ENCODE measurements at places on chromosomes 2 and 18.
A peak's percentile ranks its signal among the peaks of the same experiment; 100 is the strongest.

- DNase-seq = no peak
These were observed 180.9 kb downstream of the PID1 start for GRCh38 chr2:229090225-229090624.

DNA sequence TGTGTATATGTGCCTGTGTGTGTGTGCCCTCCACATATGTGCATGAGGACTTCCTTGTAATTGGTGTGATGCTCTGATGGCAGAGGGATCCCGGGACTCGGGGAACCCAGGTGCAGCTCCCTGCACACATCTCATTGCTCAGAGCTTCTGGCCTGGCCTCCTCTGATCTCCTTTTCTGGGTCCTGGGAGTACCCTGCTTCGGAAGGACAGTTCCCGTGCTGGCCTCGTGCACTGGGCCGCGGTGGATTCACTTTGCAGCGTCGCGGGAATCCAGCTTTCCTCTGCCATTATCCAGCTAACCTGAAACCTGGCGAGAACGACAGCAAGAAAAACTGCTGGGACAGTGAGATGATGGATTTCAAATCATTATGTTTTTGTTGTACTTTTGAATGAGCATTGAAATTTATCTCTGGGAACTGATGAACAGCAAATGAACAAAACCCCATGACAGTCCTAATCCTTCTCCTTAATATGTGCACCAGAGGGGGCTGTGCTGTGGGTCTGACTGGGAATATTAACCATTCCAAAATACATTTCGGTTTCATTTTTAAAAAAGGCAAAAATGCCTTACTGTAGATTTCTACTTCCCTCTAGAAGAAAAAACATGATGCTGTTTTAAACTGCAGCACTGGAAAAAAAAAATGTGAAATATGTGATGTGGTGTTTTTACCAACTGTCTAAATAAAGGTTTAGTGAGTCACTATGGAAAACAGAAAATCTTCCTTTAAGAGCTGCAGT lies 78.2 kb downstream of the PTGR3 start:
- no peak for DNase-seq

DNA sequence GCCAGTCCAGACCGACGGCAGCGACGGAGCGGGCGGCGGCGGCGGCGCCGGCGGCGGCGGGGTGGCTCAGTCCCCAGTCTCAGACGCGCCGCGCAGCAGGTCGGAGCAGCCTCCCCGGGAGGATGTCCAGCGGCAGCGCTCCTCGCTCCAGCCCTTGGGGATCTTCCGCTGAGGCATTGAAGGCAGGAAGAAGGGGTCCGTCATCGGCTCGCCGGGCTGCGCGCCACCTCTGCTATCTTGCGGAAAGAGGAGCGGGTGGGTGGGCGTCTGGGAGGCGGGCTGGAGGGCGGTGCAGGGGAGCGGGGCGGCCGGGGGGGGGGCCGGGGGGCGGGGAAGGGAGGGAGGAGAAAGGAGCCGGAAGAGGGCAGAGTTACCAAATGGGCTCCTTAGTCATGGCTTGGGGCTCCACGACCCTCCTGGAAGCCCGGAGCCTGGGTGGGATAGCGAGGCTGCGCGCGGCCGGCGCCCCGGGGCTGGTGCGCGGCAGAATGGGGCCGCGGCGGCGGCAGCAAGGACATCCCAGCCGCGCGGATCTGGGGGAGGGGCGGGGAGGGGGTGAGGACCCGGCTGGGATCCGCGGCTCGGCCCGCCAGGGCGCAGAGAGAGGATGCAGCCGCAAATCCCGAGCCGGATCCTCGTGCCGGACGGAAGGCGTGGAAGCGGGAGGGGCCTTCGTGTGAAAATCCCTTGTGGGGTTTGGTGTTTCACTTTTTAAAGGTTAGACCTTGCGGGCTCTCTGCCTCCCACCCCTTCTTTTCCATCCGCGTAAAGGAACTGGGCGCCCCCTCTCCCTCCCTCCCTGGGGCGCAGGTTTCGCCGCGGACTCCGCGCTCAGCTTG lies at the start of gene NETO1:
TSS of gene NETO1 (minus strand) at position 242 of the 839 bp plus-strand sequence. CDS start 696 bp downstream, outside the sequence.
- no peak for DNase-seq

DNA sequence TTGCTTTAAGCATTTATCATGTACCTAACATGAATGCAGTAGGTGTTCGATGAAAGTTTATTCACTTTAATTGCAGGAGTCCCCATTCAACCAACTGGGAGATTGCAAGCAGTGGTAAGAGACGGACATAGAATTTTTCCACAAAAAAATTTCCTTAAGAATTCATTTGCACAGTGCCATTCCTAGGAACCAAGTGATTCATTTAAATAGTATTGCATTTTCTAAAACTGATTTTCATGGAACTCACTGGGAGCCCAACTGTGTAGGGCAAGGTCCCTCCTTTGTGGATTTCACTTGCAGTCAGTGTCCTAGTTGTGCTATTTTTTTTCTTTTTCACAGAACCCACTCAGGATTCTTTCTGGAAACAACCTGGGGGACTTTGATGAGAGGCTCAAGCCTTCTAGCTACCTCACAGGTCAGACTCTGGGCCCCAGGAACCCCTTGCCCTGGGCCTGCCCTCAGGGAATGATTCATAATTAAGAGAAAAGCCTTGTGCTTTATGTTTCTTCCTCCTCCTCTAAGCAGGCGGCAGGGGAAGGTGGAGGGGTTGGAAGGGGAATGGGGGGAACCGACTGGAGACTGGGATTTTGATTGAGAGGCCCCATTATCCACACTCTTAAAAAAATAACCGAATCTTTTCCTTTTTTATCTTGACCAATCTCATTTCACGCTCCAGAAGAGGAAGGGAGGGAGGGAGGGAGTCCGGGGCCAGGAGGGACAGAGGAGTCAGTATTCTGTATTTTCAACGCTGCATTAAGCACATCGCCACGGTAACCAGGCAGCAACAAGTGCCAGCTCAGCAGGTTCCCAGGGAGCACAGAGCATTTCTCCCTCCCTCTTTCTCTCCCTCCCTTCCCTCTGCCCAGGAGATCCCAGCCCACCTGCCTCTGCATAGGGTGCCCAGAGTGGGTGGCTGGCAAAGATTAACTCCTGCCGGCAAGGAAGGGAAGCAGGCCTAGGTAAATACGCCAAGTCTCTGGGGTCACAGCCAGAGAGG lies 51.8 kb downstream of the PSD4 start:
- DNase-seq = no peak

DNA sequence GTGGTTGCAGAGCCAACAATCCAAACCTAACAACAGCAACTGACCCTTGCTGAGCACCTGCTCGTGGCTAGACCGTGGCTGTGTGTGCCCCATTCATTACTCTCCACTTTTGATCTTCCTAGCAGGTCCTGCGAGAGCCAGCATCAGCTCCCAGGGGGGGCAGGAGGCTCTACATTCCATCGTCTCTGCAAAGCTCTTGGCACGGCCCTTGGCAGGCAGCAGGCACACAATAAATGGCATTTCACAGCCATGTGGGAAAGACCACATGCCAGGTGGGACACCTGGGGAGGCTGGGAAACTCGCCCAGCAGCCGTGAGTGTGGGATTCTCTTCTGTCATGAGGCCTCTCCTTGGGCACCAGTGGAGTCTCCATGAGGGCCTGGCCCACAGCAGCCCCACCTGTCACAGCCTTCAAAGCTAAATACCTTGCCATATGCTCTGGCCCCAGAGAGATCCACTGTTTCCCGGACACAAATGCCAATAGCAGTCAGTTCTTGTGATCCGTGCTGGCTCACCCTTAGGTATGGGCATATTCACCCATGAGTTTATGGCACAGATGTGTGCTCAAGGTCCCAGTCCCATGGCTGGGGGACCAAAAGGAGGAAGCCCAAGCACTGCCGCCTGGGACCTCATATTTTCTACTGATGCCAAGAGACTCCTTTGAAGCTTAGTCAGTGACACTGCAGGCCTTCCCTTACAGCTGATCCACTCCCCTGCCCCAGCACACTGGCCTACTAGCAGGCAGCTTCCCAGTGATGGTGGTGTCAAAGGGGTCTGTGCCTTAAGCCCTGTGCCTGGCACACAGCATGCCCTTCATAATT lies 6.8 kb upstream of the TEX51 start:
- no peak for DNase-seq

GRCh38 chr2:202221873-202222272 lies 16.5 kb downstream of the SUMO1 start:
- DNase-seq = no peak

- peak; percentile 57 for DNase-seq
These were observed 260.8 kb downstream of the TGIF1 start for GRCh38 chr18:3710712-3711301.

- no peak for DNase-seq
These were observed 52.2 kb downstream of the NRP2 start for GRCh38 chr2:205734436-205735037.

DNA sequence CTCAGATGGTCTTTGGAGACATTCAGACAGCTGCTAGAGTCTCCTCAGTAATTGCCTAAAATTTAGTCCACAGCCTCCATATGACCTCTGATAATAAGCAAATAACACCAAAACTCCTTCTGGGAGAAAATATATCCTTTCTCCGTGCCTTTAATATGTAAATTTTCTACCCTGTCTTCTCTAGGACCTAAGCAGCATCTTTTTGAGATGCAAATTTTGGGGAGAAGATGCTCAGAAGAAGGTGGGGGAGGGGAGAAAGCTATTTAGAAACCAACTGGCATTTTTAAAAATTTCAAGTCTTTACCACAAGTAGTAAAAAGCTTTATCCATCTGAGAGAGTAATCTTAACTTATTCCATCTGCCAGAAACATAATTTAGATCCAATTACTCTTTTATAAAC lies 120.4 kb upstream of the MSH6 start:
- no peak for DNase-seq

GRCh38 chr2:52931660-52932059 lies 835.9 kb upstream of the CHAC2 start:
- DNase-seq = no peak

DNA sequence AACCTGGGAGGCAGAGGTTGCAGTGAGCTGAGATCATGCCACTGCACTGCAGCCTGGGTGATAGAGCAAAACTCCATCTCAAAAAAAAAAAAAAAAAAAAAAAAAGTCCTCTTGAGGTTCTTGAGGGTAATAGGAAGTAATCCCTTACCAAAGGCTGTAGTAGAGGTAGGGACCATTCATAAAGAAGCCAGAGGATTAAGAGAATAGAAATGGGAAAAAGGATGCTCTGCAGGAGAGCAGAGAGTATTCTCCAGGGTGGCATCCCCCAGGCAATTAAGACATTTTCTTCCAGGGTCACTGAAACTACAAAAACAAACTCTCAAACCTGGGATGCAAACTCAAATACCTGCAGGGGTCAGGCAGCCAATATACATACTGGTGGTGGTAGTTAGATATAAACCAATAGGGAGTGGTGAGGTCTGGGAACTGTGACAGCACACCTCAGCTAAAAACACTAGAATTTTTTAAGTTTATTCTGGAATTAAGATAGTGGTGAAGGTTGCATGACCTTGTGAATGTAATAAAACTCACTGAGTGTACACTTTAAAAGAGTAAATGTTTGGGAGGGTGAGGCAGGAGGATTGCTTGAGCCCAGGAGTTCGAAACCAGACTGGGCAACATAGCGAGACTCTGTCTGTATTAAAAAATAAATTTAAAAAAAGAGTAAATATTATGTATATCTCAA lies 24.7 kb downstream of the RAPH1 start:
- DNase-seq = no peak

GRCh38 chr18:45775743-45776142 lies 49.7 kb upstream of the SIGLEC15 start:
- no peak for DNase-seq

- DNase-seq = no peak
These were observed 46.5 kb upstream of the EPG5 start for GRCh38 chr18:46013484-46014189.

All from left cardiac atrium (tissue), 4 donors.